Stimulated activated CD8-positive, alpha-beta memory T cell treated with anti-CD3 and anti-CD28 coated beads, Interleukin-15, amount 100 ng/mL, for 4 hours (primary cell): ENCODE measurements at places on chromosomes 4 and X.

GRCh38 chr4:123017636-123018395, 95.4 kb upstream of the NUDT6 start:
- DNase-seq, result no peak

DNA sequence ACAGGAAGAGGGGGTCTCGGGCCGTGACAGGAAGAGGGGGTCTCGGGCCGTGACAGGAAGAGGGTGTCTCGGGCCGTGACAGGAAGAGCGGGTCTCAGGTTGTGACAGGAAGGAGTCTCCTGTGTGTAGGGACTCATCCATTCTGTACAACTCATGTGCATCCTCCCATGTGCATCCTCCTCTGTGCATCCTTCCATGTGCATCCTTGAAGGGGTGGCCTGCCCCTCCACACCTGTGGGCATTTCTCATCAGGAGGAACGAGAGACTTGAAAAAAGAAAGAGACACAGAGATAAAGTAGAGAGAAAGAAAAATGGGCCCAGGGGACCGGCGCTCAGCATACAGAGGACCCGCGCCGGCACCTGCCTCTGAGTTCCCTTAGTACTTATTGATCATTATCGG, 30.2 kb upstream of the PLCXD1 start:
- no peak for DNase-seq

- DNase-seq, result no peak
Observed at GRCh38 chr4:183718876-183719275, 59.8 kb downstream of the TRAPPC11 start.

DNA sequence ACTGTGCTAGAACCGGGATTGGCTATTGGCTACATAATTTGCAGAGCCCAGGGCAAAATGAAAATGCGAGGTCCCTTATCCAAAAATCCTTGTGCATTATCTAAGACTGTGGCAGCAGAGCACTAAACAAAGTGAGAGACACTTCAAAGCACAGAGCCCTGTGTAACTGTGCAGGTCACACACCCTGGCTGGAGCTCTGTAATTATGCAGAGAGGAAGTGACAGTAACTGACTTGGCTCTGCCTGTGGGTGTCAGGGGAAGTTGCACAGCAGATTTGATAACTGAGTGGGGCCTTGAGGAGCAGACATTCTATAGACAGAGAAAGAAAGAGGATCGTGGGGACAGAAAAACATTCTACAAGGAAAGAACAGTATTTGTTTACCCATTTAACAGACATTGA, 173.5 kb upstream of the FMR1 start:
- no peak for DNase-seq
